ENCODE measurements at places on chromosomes 1 and 21. TPM values are rescaled to one million over a fixed set of nuclear protein-coding genes. Genes with fewer than 3 reads are reported as not detected.

- no peak for DNase-seq
Measured at GRCh38 chr1:169103480-169103893, 3.0 kb upstream of the ATP1B1 start.

DNA sequence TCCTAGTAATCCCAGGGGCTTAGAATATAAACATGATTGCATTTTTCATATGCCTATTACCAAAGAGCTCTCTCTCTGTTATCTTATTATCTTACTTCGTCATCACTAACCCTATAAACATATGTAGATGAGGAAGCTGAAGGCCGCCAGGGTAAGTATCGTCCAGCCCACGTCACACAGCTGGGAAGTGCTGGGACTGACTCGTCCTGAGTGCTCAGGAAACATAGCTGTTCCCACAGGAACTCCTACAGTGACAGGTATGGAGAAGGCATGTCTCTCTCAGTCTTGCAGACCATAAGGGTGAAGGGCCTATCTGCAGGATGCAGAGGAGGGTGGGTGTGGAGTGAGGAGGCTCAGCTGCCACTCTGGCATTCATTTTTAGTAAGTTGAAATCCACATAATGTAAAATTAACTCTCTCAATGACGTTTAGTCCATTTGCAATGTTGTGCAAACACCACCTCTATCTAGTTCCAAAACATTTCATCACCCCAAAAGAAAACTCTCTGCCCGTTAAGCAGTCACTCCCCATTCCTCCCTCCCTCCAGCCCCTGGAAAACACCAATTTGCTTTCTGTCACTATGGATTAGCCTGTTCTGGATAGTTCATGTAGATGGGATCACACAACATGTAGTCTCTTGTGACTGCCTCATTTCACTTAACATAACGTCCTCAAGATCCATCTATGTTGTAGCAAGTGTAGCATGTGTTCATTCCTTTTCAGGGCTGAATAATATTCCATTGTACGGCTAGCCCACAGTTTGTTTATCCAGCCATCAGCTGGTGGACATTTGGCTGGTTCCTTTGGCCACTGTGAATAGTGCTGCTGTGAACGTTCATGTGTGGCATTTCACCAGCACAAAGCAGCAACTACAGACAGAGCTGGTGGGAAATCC is 68.3 kb downstream of the TCP10L start:
- DNase-seq = no peak

DNA sequence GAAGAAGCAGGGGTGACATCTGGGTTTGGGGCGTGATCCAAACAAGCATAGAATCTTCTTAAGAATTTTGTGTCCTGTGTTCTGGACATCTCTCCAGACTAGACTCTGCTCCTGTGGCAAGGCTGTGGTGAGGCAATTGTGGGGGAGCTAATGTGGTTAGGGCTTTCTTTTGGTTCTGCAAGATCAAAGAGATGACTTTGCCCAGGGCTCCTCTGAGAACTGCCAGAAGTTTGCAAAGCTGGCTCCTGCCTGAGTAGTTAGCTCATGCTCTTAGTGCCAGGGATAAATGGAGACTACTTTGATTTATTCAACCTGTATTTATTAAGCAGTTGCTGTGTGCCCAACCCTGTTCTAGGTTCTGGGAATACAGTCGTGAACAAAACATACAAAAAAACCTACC is 34.0 kb upstream of the CRNN start:
- DNase-seq = no peak

DNA sequence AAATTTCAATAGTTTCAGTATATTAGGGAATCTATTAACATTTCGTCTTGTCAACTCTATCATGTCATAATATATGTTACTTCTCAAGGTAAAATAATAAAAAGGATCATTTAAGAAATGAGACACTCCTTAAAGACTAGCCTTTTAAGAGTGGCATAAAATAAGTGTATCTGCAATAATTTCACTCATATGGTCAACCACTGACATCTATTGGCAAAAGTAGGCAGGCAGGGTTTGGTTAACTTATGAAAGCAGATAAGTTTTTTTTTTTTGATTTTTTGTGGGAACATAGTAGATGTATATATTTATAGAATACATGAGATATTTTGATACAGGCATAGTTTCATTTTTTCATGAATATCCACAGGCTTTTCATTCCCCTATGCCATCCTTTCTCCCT is 5.5 kb upstream of the RGS21 start:
- peak; percentile 6 for DNase-seq

DNA sequence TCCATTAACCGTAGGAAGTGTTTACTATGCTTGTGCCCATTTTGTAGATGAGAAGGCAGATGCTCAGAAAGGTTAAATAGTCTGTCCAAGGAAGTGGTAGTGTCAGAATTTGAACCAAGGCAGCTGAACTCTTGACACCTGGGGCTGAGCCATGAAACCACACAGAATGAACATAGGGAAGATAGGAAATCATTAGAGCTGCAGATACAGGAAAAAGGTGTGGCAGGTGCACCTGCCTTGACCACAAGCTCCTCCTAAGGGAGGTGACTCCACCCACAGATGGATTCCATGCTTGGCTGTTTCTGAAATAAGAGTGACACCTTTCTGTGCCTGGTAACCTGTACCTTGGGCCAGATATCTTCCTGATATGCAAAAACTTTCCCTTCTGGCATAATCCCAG is 69.9 kb upstream of the IGSF21 start:
- no peak for DNase-seq

MTF2 gene
- 26.1 TPM for total RNA-seq

DNA sequence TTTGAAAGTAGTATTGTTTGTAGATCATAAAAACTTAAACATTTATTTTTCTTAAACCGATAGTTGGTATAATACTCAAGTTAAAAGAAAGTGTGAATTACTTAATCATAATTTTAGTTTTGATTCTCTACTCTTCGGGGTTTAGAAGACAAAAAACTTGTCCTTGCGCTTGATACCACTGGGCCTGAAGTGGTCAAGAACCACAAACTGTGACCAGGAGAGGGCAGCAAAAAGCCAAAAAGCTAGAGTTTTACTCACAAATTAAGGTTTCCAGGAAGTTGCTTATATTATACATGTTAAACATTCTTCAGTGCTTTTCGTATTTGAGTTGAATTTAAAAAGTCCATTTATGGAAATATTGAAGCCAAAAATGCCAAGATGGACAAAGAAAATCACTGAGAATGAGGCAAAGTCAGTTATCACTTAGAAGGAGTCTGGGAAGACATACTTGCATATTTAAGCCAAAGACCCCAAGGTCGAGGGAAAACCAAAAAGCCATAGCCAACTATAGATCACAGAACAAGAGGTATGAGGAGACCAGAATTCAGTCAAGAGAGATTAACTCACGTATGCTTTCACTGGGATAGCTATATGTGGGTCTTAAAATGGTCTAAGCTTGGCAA is 34.2 kb downstream of the EFCAB7 start:
- peak; percentile 26 for DNase-seq

DNA sequence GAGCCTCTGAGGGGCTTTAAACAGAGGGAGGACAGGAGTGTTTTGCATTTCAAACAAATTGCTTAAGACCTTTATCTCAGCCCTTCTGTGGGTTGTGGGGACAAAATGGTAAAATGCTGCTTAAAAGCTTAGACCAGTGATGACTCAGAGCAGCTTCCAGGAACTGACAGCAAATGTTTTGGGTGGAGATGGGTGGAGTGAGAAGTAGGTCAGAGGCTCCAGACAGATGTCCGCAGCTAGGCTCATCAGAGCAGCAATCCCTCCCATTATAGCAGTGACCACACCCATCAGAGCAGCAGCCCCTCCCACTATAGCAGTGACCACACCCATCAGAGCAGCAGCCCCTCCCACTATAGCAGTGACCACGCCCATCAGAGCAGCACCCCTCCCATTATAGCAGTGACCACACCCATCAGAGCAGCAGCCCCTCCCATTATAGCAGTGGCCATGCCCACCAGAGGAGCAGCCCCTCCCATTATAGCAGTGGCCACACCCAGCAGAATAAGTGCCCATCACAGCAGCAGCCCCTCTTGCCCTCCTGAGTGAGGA is 532.2 kb downstream of the MATN1 start:
- DNase-seq = no peak

FAM110D gene
- 5.1 TPM for total RNA-seq

Data from G401 (cell line).